Stimulated activated CD4-positive, alpha-beta T cell treated with anti-CD3 and anti-CD28 coated beads, Interleukin-1b, Interleukin-23, amount 100 ng/mL, for 1 hour (primary cell): ENCODE measurements at places on chromosomes 1 and 21.

GRCh38 chr21:28742527-28742926 lies 250.2 kb downstream of the LTN1 start:
- no peak for DNase-seq

GRCh38 chr21:20545454-20545853 lies 452.8 kb upstream of the NCAM2 start:
- DNase-seq = no peak

DNA sequence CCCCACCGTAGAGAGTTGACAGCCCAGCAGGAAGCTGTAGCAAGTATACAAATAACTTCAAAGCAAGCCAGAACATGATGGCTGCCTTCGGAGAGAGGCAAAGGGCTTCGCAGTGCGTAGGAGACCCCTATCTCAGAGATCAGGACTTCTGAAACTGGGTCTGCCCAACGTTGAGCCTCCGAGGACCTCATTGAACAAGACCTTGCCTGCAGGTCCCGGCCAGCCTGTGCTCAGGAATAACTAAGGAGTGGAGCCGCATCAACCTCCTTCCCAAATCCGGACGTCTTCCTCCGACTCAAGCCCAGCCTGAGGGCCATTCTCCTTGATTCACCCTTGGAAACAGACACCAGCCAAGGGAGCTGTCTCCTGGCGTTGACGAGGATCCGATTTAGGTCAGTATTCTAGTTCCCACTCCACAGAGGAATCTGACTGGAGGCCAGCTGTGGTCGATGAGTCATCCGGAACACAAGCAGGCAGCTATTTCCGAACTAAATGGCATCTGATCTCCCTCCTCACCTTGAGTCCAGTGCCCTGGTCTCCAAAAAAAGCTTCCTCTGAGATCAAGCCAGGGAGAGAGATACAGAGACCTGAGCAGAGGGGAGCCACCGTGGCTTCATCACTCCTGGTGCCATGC lies 166.5 kb upstream of the COA6 start:
- DNase-seq = no peak

GRCh38 chr1:59718989-59719360 lies 95.8 kb upstream of the HOOK1 start:
- DNase-seq = no peak
